ENCODE measurements at places on chromosomes 5 and 9.

DNA sequence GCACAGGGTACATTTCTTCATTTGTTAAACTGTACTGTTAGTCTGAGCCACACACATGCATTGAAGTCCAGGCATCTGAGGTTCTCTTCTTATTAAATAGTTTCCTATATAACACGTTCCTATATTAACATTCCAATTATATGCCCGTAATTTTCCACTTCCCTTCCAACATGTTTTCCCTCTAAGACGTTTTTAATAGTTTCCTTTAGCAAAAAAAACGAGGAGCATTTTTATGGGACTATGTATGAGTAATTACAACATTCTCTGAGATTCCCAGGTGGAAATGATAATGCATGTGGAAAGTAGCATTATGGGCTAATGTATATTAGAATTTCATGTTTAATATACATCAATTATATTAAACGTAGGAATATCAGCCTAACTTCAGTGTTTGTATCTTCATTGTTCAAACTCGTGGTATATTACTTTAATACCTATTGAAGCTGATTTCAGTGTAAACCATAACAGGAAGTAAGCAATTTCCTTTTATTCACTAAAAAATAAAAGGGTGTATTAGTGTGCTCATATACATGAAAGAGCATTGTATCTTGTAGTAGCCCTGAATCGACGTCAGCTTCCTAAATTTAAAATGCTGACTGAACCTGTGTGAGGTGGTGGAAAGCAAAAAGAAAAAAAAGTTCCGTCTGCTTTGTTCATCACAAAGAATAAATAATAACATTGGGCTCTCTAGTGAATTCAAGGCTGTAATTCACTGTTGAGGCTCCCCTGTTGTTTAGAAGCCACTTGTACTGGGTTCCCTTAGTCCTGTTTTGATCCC, 11.3 kb downstream of the SMARCA2 start:
- no peak for DNase-seq

DNA sequence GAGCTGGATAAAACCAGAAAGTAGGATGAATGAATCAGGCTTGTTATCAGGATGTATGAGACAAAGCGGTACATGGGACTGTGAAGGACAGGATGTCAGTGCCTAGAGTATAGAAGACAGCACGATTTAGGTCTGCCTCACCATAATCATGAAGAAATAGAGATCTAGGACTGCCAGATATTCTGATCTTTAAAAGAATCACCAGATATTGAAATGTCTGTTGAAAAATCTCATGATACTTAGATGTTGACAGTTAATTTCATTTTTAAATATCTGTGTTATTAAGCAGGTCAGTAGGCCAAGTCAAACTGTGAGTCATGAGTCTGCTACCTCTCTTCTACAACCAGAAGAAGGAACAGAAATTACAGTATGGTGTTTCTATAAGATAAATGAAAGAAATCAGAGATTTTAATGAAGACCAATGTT, 65.0 kb downstream of the ST8SIA4 start:
- no peak for DNase-seq

DNA sequence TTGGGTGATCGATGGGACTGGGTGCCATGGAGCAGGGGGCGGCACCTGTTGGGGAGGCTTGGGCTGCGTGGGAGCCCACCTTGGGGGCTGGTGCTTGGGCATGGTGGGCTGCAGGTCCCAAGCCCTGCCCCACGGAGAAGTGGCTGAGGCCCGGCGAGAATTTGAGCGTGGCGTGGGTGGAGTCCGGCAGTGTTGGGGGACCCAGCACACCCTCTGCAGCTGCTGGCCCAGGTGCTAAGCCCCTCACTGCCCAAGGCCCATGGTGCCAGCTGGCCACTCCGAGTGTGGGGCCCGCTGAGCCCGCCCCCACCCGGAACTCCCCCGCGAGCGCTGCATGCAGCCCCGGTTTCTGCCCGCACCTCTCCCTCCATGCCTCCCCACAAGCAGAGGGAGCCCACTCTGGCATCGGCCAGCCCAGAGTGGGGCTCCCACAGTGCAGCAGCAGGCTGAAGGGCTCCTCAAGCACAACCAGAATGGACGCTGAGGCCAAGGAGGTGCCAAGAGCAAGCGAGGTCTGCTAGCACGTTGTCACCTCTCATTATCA, 1178.6 kb upstream of the CDH10 start:
- no peak for DNase-seq

DNA sequence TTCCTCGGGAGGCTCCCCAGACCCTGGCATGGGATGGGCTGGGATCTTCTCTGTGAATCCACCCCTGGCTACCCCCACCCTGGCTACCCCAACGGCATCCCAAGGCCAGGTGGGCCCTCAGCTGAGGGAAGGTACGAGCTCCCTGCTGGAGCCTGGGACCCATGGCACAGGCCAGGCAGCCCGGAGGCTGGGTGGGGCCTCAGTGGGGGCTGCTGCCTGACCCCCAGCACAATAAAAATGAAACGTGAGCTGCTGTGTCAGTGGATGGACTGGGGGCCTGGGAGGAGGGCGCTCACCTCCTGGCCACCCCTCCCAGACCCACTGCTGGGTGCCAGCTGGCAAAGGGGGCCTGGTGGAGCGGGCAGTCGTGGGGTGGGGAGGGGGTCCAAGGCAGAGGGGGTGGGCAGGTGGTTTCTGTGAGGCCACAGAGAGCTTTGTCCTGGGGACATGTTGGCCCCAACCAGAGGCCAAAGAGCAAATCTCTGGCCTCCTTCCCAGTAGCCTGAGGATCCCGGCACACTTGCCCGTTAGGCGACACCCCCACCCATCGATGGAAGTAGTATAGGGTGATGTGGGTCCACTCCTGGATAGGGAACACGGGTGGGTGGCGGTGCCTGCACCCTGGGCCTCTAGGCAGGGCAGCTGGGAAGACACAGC, 9.8 kb downstream of the EGFL7 start:
- no peak for DNase-seq

DNA sequence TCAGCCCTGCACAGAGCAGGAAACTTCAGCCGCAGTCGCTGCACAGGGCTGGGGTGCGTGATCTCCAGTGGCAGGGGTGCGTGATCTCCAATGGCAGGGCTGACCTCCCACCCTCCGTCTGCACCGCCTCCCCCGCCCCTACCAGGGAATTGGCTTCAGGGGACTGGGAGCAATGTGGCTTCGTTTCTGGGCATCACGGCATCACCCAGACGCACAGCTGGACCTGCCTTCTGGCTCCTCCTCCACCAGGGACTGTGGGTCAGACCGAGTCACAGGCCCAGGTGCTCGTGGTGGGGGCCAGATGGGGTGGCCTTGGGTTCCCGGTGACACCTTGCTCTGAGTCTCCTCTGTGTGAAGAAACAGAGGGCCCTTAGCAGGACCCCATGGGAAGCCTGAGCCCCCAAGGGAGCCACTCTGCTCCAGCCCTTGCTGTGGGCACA, 51.1 kb downstream of the AHRR start:
- no peak for DNase-seq

DNA sequence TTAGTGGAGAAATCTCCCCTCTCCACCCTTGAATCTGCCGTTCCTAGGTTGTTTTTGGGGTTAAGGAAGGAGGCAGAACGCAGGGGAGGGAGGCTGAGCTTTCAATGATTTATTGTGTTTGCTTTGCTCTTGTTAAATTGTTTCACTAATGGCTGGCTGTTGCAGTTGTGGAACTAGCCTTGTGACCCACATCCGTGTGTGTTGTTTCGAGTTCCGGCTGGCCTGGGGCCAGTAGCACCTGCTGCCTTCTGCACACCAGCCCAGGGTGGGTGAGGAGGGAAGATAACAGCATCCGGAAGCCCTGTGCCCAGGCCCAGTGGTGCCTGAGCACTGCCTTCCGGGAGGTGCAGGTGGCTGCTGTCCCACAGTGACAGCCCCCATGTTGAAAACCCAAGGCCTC, 3.6 kb downstream of the ERGIC1 start:
- DNase-seq = no peak

Measured in T-helper 17 cell (primary cell).